ENCODE measurements at places on chromosomes 7 and 10.

- no peak for DNase-seq
Observed at GRCh38 chr10:119505588-119506315, 36.8 kb downstream of the RGS10 start.

GRCh38 chr10:71644307-71645180 is 75.0 kb downstream of the C10orf105 start:
- peak; percentile 31 for DNase-seq

GRCh38 chr7:20395511-20395910 is 64.8 kb downstream of the ITGB8 start:
- DNase-seq, result no peak

DNA sequence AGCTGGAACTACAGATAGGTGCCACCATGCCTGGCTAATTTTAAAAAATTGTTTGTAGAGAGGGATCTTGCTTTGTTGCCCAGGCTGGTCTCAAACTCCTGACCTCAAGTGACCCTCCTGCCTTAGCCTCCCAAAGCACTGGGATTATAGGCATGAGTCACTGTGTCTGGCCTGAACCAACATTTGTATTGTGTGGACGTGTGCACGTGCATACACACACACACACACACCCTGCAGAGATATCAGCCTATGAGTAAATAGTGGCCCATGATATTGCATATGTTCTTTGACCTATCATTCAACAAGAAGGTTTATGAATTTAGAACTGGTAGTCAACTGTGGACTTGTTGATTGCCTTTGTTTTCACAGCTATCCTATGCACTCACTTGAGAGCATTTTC is 161.6 kb downstream of the BAMBI start:
- no peak for DNase-seq

- DNase-seq, result no peak
Observed at GRCh38 chr7:3157566-3158287, 114.1 kb upstream of the CARD11 start.

GRCh38 chr7:123209786-123210185 is 10.0 kb upstream of the SLC13A1 start:
- no peak for DNase-seq

GRCh38 chr7:151448261-151449252 is 8.6 kb upstream of the CRYGN start:
- peak; percentile 51 for DNase-seq

DNA sequence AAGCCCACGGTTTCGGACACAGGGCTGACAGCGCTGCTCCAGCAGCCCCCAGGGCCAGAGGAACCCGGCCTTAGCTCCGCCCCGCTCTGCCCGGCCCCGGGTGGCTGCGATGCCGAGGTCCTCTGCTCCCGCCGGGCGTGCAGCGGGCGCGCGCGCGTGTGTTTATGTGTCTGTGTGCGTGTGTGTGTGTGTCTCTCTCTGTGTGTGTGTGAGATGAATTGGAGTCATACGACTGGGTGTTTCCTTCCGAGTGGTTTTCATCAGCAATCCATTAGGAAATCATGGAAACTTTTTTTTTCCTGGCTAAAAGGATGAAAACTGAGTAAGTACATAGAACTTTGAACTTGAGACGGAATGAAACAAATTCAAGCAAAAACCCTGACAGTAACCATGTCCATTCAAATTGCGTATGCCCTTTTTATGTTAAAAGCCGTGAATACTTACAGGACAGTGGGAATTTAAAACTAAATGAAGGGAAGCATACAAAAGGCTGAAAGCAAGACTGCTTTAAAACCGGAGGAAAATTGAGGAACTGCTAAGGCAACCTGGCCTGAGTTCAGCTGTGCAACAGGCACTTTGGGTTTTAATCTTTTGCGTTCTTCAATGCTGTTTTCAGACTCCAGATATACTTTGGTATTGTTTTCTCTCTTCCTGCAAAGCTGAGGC is at the start of gene CPED1:
Gene CPED1 (plus strand): TSS at position 121 of the 666 bp plus-strand sequence. CDS start 911 bp downstream, outside the sequence.
- DNase-seq, result peak; percentile 77

- DNase-seq, result peak; percentile 39
Observed at GRCh38 chr7:128879939-128880746, 17.5 kb downstream of the ATP6V1F start.

DNA sequence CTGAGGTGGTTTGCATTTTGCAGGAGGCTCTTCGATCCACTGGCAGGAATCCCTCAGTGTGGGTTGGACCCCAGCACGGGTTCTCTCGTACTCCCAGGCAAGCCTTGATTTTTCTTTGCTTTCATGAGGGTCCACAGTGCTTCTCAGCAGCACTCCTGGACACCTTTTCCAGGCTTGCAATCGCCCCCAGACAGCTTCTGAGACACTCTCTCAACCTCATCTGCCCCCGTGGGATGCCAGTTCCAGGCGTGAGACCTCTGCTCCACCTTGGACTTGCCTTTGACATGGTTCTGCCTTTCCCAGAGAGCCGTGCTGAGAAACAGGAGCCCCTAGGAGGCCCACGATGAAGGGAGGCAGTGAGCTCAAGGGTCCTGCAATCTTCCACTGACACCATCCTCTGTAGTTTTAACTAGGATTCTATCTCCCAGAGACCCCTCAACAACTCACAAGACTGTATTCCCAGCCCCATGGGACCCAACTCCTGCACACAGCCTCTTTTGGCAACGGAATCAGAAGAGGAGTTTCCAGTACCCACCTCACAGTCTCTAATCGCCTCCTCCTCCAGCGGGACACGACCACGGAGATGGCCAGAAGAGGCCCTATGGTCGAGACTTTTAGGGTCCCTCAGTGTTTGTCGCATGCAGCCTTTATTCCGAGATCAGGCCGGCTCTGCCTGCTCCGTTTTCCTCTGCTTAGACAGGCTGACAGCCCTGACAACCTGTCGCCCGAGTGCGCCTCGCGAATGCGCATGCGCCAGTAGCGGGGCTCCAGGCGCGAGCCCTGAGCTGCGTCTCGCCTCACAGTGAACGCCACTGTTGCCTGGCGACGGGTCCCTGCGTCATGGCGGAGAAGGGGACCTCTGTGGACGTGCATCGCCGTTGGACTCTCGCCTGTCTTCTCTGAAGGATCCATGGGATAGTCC is 26.0 kb upstream of the ZNF273 start:
- DNase-seq, result no peak

DNA sequence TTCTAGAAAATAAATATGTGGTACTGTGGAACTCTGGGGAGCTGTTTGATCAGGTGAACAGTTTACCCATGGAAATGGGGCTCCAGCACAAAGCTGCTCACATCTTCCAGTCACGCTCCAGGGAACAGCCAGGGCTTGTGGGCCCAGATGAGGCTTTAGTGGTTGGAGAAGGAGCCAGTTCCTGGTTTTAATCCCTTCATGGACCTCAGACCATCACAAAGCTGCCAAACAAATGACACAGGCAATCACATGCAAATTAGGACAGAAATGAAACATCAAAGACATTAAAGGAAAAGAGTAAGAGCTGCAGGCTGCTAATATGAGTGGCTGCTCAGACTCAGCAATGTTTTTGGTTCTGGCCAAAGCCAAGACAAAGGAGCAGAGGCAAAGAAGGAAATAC is 2.2 kb upstream of the ATP6V0E2 start:
- no peak for DNase-seq

GRCh38 chr7:143046426-143046851 is 5.7 kb upstream of the OR6V1 start:
- DNase-seq, result peak; percentile 64

GRCh38 chr10:968546-969199 is 19.6 kb upstream of the GTPBP4 start:
- no peak for DNase-seq

DNA sequence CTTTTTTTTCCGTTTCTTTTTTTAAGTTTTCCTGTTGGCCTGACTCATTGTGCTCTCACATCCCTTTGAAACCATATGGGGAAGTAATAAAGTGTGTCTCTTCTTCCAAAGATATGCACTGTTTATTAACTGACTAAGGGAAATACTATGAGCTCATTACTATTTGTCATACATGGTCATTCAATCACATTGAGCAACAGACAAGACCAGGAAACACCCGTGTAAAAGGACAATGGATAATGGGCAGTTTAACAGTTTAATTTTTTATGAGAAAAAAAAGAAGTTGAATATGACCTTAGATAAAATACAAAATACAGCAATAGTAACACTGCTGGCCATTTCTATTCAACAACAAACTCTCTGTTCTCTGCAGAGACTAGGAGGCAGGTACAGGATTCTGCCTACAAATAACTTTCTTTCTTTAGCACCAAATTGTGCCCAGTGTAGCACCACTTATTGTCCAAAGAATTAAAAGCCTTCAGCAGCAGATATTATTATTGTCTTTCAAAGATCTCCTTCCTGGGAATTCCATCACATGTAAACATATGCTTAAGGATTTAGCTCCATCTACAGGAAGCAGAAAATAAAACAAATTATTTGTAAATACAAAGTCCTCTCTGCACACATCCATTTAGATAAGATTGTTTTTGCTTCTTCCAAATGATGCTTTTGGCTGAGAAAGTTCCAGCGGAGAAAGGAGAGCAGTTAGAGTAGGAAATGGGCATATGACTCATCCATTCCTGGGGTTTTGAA is 55.0 kb upstream of the AKR1E2 start:
- peak; percentile 94 for DNase-seq

GRCh38 chr10:64261092-64261491 is 739.9 kb downstream of the REEP3 start:
- no peak for DNase-seq
